ENCODE measurements at places on chromosomes 13 and 19. TPM values are rescaled to one million over a fixed set of nuclear protein-coding genes. Genes with fewer than 3 reads are reported as not detected.

The HSD17B14 gene
- 31.7 TPM for polyA plus RNA-seq

The DNAJC15 gene
- polyA plus RNA-seq: 5.2 TPM

DNA sequence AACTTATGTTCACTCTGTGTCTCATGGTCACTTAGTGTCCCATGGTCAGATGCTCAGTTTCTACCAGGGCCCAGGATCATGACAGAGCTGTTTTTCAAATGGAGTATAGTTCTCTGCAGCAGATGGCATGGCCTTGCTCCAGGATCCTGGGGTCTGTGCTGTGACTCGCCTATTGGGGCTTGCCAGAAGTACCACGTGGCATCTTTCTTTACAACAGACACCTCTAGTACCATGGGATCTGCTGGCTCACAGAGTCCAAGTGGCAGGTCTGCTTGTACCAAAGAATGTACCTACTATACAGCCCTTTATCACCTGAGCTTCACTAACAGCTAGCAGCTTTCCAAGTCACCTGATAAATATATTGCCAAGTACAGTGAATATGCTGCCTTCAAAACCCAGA lies 6.0 kb upstream of the RNF6 start:
- DNase-seq: no peak

DNA sequence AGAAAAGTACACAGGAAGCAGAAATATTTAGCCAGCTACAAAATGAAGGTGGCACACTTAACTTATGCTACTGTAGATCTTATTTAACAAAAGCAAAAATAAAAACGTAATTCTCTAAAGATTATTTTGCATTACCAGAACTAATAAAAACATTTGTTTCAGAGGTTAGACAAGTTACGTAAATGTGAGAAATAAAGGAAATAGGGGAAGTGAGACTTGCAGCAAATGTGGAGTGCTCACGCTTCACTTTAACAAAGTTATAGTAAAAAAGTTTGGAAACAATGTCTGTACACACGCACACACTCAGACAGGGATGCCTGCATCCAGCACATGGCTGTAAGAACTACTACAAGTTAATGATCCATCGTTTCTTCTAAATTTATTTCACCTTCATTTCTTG lies 83.7 kb downstream of the NALCN start:
- no peak for DNase-seq

DNA sequence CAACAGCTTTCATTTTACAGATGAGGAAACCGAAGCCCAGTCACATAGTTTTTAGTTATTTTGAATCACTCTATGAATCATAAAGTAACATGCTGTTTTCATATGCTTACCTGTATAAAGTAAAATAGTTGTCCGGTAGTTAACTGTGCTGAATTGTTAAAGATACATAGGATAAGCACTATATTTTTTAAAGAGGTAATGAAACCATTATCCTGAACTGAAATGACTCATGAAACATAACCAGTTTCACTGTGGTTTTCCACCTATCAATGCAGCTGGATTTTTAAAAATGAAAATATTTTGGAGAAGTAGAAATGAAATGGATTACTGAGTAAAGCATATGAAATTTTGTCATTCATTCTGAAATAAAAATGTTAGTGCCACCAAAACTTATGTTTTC lies 655.0 kb downstream of the OLFM4 start:
- no peak for DNase-seq

GRCh38 chr19:1408300-1409203 lies 1.2 kb downstream of the DAZAP1 start:
- peak; percentile 62 for DNase-seq

DNA sequence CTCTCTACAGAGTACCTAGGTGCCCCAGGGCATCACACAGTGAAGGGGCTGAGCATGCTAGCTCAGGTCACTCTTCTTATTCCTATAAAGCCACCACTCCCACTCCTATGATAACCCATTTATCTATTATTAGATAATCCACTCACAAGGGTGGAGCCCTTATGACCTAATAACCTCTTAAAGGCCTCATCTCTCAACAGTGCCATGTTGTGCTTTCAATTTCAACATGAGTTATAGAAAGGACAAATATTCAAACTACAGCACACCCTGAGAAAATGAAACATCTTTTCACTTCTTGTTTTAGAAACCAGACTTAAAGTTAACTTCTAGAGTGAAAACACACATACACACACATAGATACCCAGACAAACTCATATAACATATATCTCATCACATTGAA lies 1494.9 kb upstream of the MIR17HG start:
- no peak for DNase-seq

DNA sequence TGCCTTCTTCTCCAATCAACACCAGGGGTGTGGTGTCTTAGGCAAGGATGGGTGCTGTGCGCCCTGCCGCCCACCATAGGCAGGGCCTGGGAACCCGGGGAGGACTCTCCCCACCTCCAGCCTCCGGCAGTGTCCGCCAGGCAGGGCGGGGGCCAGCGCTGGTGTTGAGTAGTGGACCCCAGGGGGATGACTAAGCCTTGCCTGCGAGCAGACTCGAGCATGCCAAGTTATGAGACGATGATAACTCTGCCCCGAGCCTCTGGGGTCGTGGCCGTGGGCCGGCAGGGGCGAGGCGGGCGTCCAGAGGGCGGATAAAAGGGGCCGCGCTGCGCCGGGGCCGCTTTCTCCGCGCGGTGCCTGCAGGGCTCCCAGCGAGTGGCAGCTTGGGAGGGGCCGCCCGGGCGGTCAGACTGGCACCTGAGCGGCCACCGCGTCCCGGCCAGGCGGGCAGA lies at the start of gene MEDAG:
TSS of gene MEDAG (plus strand) at position 340 of the 452 bp plus-strand sequence. CDS start 245 bp downstream, outside the sequence.
- DNase-seq: peak; percentile 89

DNA sequence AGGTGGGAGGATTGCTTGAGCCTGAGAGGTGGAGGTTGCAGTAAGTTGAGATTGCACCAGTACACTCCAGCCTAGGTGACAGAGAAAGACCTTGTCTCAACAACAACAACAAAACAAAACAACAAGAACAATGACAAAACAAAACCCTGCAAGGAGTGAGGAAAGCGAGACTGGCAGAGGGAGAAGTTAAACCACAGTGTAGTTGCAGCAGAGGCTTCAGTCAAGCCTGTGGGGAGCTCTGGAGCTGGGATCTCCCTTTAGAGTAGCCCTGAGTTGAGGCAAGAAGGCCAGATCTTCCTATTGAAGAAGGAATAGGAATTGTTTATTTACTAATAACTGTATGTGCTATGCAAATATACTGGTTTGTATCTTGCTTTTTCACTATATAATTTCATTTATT lies 25.3 kb upstream of the RNASEH2B start:
- no peak for DNase-seq

Measured in cardiac muscle cell (in vitro differentiated cells and primary cell).